Activated CD4-positive, alpha-beta T cell treated with anti-CD3 and anti-CD28 coated beads, Interleukin-2, amount 50 U/mL, for 4 hours (primary cell): ENCODE measurements at places on chromosomes 3 and 15.

DNA sequence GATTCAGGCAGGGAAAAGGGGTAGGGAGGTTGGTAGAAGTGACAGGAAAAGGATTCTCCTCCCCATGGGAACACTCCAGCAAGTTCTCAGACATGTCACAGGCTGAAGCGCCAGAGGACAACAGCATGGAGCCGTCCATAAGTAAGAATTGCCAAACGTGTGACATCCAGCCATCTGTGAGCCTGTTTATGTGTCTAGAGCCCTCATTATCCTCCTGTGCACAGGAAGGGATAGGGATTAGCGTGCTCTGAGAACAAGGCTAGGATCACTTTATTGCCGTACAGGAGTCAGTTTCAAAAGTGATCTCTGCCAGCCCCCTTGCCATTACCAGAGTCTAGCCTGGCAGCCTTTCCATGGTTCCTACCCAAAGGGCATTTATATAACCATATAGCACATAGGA is 549.5 kb downstream of the NTRK3 start:
- DNase-seq = no peak

DNA sequence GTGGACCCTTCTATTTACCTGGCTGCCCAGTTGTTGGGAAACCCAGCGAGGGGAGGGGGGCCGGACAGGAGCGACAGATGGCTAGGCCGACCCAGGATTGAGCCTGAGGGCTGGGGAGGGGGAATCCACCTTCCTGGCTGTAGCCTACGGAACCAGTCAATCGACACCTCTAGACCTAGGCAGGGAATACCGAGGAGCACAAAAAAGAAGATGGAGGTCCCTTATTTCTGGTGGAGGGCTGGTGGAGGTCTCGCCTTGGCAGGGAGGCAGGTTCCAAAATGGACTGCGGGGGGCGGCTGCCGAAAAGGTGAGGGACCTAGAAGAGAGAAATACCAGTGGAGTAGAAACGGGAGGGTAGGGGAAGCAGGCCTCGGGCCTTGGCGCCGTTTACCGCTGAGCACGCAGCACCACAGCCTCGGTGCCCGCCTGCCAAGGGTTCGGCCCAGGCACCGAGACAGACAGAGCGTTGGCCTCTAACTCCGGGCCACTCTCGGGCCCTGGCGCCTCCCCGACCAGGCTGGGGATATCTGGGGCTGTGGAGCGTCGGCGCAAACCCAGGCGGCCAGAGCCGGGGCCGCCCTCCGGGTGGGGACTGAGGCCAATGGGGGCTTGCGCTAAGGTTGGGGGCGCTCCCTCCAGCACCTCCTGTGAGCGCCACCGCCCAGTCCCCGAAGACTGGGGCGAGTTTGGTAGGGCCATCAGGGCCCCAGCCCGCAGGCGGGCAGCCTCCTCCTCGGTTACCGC is 1.6 kb downstream of the ANKRD63 start:
- DNase-seq = no peak

DNA sequence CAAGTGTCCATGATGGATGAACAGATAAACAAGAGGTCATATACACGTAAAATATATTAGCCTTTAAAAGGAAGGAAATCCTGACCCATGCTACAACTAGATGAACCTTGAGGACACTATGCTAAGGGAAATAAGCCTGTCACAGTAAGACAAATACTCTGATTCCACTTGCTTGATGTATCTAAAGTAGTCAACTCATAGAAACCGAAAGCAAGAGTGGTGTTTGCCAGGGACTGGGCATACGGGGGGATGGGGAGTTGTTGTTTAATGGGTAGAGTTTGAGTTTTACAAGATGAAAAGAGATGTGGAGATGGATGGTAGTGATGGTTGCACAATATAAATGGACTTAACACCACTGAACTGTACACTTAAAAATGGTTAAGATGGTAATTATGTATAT is 65.4 kb downstream of the C3orf70 start:
- no peak for DNase-seq

- no peak for DNase-seq
These were observed 93.7 kb downstream of the ABI3BP start for GRCh38 chr3:100899440-100900091.

GRCh38 chr3:111521891-111522290 is 20.1 kb upstream of the CD96 start:
- DNase-seq = no peak
